Sigmoid colon (tissue), 7 donors: ENCODE measurements at places on chromosomes 16 and 17. TPM values are rescaled to one million over a fixed set of nuclear protein-coding genes. Genes with fewer than 3 reads are reported as not detected.

- DNase-seq, result no peak
- no peak overlapping the region for H3K4me3 ChIP-seq
- H3K27me3 ChIP-seq, result no peaks in the 10 kb centered on the region
Measured at GRCh38 chr17:31329221-31329620, 7.8 kb upstream of the EVI2A start.

GRCh38 chr17:2580661-2581060 is 12.8 kb upstream of the PAFAH1B1 start:
- no peak overlapping the region for H3K27ac ChIP-seq
- DNase-seq, result no peak
- H3K27me3 ChIP-seq, result no peaks in the 10 kb centered on the region
- H3K4me1 ChIP-seq, result no peaks in the 10 kb centered on the region
- H3K36me3 ChIP-seq, result no peaks in the 10 kb centered on the region

GRCh38 chr17:28370035-28370743 is at the start of gene VTN:
VTN (minus strand) TSS chr17:28370307; CDS start chr17:28370203, 104 bp downstream.
- H3K27me3 ChIP-seq, result no peaks in the 10 kb centered on the region
- no peak for DNase-seq
- H3K27ac ChIP-seq, result peak within 1 kb of the TSS; percentile 76
- H3K4me1 ChIP-seq, result no peaks in the 10 kb centered on the region

- no peak overlapping the region for H3K27ac ChIP-seq
- no peaks in the 10 kb centered on the region for H3K4me1 ChIP-seq
- H3K27me3 ChIP-seq, result peaks cover 7% of the 10 kb centered on the region
- no peak overlapping the region for H3K4me3 ChIP-seq
Measured at GRCh38 chr16:50839920-50840729, 98.2 kb downstream of the CYLD start.

GRCh38 chr16:77945126-77945525 is 77.2 kb upstream of the CLEC3A start:
- no peak overlapping the region for H3K4me3 ChIP-seq
- H3K4me1 ChIP-seq, result no peaks in the 10 kb centered on the region
- DNase-seq, result no peak
- H3K36me3 ChIP-seq, result no peaks in the 10 kb centered on the region
- no peaks in the 10 kb centered on the region for H3K27me3 ChIP-seq
- no peak overlapping the region for H3K27ac ChIP-seq

GRCh38 chr17:9750524-9750923 is 40.9 kb downstream of the DHRS7C start:
- no peaks in the 10 kb centered on the region for H3K27me3 ChIP-seq
- H3K27ac ChIP-seq, result no peak overlapping the region
- no peaks in the 10 kb centered on the region for H3K36me3 ChIP-seq
- no peak overlapping the region for H3K4me3 ChIP-seq
- no peak for DNase-seq

GRCh38 chr16:57669476-57670162 is 1.5 kb downstream of the ADGRG3 start:
- no peaks in the 10 kb centered on the region for H3K27me3 ChIP-seq
- no peaks in the 10 kb centered on the region for H3K36me3 ChIP-seq
- no peak overlapping the region for H3K4me3 ChIP-seq
- peak; percentile 55 for DNase-seq
- no peaks in the 10 kb centered on the region for H3K4me1 ChIP-seq
- H3K27ac ChIP-seq, result no peak overlapping the region

DNA sequence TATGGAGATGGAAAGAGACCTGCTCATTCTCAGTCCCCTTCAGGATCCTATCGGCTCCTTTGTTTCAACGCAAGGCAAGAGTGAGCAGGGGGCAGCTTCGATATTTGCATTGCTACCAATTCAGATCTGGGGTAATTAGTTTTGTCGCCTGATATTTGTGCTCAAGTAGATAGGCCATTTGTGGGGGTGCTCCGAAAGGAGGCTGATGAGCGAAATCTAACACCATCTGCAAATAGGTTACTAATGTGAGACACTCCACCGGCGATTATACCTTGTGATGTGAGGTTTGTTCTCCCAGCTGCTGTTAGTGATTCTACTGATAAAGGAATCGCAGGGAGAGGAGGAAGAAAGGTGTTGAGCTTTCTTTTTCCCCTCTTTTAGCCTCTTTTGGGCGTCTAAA is 31.5 kb downstream of the WSCD1 start:
- no peaks in the 10 kb centered on the region for H3K36me3 ChIP-seq
- H3K27ac ChIP-seq, result no peak overlapping the region
- no peaks in the 10 kb centered on the region for H3K4me1 ChIP-seq
- no peak for DNase-seq

DNA sequence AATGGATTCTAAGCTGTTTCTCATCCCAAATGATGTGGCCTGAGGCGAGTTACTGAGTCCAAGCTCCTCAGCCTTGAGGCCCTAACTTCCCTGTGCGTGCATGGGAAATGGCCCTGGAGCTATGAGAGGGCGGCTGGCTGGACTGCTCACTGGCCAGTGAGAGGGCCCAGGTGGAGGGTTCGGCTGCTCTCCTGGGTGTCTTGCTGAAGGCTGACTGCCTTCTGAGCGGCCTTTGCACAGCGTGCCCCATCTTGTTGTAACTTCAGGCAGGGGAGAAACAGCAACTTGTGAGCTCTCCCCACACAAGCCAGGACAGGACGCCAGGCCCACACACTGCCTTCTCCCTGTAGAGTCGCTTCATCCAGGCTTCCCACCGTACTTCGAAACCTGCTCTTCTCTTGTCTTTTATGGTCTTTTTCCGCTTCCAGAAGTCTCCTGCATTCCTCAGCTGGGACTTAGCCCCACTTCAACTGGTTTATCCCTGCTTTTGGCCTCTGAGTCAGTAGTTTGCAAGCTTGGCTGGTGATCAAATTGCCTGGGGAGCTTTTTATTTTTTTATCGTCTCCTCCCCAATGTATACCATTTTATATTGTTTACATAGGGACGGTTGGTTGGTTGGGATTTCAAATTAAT is 13.3 kb downstream of the CDH3 start:
- H3K27me3 ChIP-seq, result no peaks in the 10 kb centered on the region
- no peaks in the 10 kb centered on the region for H3K36me3 ChIP-seq
- no peak overlapping the region for H3K4me3 ChIP-seq

DNA sequence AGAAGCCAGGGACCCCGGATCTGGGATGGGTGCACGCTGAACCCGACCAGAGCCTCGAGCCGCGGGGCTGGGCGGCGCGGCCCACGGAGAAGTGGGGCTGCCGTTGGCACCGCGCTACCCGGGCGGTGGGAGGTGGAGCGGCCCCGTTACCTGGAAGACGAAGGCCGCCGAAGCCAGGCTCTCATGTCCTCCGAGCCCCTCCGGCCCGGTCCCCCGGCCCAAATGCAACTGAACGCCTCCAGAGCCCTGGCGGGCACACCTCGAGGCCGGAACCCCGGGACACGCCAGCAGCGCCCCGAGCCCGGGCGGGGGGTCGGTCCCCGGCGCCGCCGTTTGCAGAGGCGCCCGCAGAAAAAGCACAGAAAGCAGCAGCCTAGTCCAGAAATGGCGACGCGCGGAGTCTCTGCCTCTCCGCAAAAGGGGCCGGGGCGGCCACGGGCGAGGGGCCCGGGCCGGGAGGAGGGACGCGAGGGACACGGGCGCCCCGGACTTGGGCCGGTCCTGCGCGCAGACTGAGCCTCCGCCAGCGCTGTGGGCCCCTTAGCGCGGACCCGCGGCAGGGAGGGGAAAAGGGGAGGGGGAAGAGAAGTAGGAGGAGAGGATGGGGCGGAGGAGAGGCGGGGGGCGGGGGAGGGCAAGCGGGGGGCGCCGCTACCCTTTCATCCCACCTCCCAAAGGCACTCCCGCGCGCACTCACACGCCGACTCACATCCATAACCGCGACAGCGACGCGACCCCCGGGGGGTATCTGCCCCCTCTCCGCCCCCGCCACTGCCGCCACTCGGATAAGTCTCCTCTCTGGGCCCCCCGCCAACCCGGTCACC is 1.4 kb downstream of the AXIN2 start:
- H3K27me3 ChIP-seq, result no peaks in the 10 kb centered on the region
- H3K36me3 ChIP-seq, result no peaks in the 10 kb centered on the region
- peak overlapping the region; percentile 95 for H3K4me3 ChIP-seq
- peaks cover 42% of the 10 kb centered on the region for H3K4me1 ChIP-seq
- H3K27ac ChIP-seq, result no peak overlapping the region

DNA sequence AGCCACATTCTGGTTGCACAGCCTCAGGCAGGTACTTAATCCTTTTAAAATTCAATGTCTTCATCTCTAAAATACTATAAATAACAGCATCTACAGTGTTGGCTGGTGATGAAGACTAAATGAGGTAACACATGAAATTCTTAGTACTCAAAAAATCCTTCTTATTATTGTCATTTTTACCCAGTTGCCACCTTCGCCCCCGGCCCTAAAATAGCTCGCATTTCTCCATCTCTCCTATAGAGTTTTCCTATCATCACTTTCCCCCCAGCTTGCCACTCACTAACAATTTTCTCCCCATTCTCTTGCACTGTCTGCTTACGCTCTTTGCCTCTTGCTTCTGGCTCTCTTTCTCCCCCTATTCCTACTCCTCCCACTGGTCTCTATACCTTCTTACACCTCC is 59.9 kb upstream of the MARCHF10 start:
- H3K4me3 ChIP-seq, result no peak overlapping the region
- no peaks in the 10 kb centered on the region for H3K4me1 ChIP-seq
- no peak for DNase-seq

DNA sequence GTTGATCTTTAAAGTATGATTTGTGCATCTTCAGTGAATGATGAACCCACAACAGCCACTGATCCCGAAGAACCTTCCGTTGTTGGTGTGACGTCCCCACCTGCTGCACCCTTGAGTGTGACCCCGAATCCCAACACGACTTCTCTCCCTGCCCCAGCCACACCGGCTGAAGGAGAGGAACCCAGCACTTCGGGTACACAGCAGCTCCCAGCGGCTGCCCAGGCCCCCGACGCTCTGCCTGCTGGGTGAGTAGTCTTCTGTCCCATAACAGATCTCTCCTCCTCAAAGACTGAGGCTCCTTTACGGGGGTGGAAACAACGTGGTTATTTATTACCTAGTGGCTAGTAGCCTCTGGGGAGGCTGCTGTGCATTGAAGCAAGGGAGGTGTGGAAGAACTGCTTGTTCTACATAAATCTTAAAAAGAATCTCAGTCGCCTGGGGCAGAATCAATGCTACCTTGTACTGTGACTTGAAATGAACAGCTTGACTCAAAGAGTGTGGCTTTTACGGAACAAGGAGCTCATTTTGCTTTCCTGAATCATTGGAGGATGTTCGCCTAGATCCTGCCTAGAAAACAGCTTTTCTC is 63.0 kb upstream of the CLEC18A start:
- no peak for DNase-seq
- H3K27ac ChIP-seq, result no peak overlapping the region
- peaks cover 20% of the 10 kb centered on the region for H3K4me1 ChIP-seq
- H3K36me3 ChIP-seq, result no peaks in the 10 kb centered on the region
- H3K4me3 ChIP-seq, result no peak overlapping the region

- H3K27me3 ChIP-seq, result no peaks in the 10 kb centered on the region
- H3K27ac ChIP-seq, result no peak overlapping the region
- H3K4me3 ChIP-seq, result no peak overlapping the region
Measured at GRCh38 chr17:65182233-65182632, 45.1 kb downstream of the RGS9 start.

GRCh38 chr16:89656435-89657121 is 930 bp downstream of the CHMP1A start:
- peak overlapping the region; percentile 93 for H3K4me3 ChIP-seq
- H3K4me1 ChIP-seq, result peaks cover 28% of the 10 kb centered on the region
- H3K27ac ChIP-seq, result peak overlapping the region; percentile 84
- no peak for DNase-seq
- H3K36me3 ChIP-seq, result no peaks in the 10 kb centered on the region

GRCh38 chr16:88770461-88771293 is 14.3 kb downstream of the PIEZO1 start:
- H3K36me3 ChIP-seq, result no peaks in the 10 kb centered on the region
- H3K27ac ChIP-seq, result peak overlapping the region; percentile 96
- peak overlapping the region; percentile 38 for H3K4me3 ChIP-seq

DNA sequence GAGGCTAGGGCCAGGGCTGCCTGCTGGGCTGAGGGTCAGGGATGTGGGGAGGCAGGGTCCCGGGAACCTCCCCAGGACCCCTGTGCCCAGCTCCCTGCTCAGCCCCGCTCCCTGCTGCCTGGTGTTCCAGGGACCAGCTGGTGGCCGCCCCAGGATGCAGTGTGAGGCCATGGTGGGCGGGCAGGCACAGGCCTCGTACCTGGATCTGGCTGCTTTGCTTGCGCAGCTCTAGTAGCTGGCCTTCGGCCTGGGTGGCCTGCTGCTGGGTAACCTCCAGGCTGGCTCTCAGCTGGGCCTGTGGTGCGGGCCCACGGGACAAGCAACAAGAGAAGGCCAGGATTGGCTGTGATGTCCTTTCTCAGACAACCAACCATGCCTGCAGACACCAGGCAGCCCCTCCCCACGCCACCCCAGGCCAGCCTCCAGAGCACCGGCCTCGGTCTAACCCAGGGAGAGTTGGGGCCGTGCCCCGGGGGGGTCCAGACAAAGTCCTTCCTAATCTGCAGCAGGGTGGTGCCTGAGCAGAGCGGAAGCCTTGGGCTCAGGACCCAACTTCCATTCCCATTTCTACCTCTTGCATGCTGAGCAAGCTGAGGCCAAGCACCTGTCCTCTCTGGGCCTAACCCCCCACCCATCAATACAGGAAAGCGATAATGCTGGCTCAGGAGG is 4.1 kb downstream of the TRIM65 start:
- no peak overlapping the region for H3K27ac ChIP-seq
- peak; percentile 69 for DNase-seq
- no peak overlapping the region for H3K4me3 ChIP-seq
- H3K36me3 ChIP-seq, result peaks cover 6% of the 10 kb centered on the region

DNA sequence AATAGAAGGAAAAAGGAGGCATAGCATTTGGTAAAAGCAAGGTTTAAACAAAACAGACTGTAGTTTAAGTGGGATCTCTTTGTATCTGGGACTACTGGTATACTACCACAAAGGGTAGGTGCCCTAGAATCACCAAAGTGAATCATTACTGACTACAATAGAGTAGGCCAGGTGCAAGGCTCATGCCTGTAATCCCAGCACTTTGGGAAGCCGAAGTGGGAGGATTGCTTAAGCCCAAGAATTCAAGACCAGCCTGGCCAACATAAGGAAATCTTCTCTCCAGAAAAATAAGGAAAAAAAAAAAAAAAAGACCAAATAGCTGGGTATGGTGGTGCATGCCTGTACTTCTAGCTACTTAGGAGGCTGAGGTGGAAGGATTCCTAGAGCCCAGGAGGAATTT is 60.8 kb upstream of the CORO6 start:
- DNase-seq, result no peak
- no peaks in the 10 kb centered on the region for H3K27me3 ChIP-seq
- no peaks in the 10 kb centered on the region for H3K36me3 ChIP-seq
- H3K27ac ChIP-seq, result no peak overlapping the region
- no peak overlapping the region for H3K4me3 ChIP-seq

DNA sequence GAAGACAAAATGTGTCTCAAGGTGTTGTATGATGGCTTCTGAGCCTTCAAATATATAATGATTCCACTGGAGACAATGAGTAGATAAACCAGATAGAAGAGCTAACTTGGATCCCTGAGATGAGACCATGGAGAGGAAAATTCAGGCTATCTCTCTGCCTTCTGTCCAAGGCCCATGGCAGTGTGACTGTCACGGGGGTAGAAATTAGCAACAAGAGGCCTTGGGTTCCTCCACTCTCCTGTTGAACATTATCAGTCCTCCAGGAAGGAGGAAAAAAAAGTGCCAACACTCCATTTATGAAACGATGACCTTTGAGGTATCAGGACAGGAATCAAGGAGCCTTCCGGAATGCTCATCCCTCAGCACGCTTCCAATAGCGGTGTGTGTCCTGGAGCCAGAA is 75.2 kb downstream of the WWP2 start:
- no peak overlapping the region for H3K27ac ChIP-seq
- H3K27me3 ChIP-seq, result no peaks in the 10 kb centered on the region
- DNase-seq, result no peak
- H3K4me3 ChIP-seq, result no peak overlapping the region

CALB2 gene
- 5.2 TPM for total RNA-seq

CNGB1 gene
- 2.0 TPM for total RNA-seq

PABPN1L gene
- total RNA-seq, result not detected

CIBAR2 gene
- not detected for total RNA-seq

MYH11 gene
- total RNA-seq, result 4,282 TPM

TACO1 gene
- total RNA-seq, result 15.7 TPM

PRR35 gene
- total RNA-seq, result not detected

POLR2A gene
- 41.7 TPM for total RNA-seq

RNPS1 gene
- 145 TPM for total RNA-seq
